NCI-H1694 treated with DMSO at 0.1 percent for 48 hours (cell line): ENCODE measurements at places on chromosomes 3 and 15.

DNA sequence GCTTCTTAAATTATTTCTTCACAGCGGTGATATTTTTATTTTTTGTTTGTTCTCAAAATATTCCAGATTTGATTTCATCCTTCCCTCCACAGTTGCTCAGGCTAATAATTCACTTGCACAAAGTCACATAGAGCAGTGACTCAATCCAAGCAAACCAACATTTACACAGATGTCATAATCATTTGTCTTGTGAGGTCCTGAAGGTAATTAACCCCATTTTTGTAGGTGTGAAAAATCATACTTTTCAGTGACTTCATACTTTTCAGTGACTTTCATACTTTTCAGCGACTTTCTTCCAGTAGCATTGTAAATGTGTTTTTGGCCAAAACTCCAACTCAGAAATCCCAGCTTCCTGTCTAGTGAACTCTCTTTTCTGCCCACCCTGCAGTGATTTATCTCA is 32.1 kb downstream of the CD200 start:
- DNase-seq = no peak

DNA sequence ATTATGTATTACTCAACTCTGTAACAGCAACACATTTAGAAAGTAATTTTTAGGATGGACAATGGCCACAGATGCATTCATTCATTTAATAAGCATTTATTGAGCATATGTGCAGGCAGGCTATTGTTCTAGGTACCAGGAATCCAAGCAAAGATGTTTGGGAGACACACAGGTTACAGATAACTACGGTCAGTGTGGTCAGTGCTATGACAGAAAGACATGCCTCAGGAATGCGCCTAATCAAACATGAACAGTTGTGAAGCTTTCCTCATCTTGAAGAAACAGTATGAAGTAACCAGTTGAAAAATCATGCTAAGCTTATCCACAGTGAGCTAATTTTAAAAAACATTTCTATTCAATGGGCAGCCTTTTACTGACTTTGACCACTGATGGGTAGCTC is 155.4 kb upstream of the CCDC54 start:
- no peak for DNase-seq

GRCh38 chr15:85976986-85977385 is 102.7 kb upstream of the AGBL1 start:
- DNase-seq = no peak

DNA sequence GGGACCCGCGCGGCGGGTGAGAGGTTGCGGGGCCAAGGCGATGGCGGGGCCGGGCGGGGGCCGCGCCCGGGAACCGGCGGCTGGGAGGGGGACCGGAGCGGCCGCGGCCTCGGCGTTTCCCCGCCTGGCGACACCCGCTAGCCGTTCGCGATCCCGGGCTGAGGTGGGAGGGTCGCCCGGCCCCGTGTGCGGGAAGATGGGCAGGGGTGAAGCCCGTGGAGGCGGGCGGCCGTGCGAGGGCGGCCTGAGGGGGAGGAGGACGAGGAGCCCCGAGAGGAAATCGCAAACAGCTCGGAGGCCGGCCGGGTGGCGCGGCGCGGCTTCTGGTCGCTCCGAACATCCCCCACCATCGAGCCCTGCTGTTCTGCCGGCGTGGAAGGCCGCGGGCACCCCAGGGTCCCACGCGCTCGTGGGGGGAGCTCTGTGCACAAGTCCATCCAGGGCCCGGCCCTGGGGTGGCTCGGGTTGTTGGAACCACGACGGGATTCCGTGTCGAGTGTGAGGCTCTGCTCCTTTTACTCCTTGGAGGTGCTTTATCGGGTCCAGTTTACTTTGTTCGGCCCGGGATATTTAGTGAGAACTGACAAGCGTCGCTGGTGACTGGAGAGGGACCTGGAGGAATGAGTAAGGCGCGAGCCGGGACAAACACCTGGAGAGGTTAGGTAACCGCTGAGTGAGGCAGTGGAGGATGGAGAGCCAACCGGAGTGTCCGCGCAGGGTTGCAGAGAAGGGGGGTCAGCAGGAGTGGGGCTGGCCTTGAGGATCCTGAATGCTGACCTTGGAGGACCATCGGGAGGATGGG is 728 bp downstream of the CRTC3 start:
- no peak for DNase-seq

DNA sequence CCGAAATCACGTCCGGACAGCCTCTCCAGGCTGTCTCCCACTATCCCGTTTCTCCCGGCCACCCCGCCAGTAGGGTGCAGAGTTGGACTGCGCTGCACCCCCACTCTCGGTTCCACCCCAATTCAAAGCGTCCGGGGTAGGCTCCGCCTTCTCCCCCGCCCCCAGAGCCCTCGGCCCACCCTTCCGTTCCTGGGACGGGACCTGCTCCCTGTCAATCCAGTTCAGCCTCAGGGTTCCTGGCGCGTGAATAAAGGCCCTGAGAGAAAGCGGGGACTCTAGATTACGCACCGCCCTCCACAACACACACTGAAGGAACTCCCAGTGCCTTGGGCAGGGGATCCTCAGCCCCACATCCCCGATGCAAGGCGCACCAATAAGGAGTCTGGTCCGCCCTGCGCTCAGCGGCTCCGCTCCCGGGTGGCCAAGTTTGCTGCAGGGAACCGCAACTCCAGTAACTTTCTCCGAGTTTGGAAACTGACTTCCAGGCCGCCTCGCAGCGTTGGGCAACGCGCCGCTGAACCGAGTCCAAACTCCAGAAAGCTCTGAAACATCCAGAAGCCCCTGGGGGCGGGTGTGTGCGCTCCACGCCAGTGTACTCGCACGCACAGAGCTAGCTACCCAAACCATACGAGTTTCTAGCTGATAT is 1.9 kb downstream of the ADAMTS9 start:
- DNase-seq = no peak

GRCh38 chr3:156664831-156665178 is 9.6 kb upstream of the TIPARP start:
- DNase-seq = no peak

GRCh38 chr15:63599401-63600000 is 2.3 kb downstream of the FBXL22 start:
- peak; percentile 29 for DNase-seq

- DNase-seq = no peak
These were observed 273.9 kb downstream of the ROBO2 start for GRCh38 chr3:77313843-77314242.

- no peak for DNase-seq
These were observed 73.1 kb upstream of the TSPAN3 start for GRCh38 chr15:77144026-77144425.

DNA sequence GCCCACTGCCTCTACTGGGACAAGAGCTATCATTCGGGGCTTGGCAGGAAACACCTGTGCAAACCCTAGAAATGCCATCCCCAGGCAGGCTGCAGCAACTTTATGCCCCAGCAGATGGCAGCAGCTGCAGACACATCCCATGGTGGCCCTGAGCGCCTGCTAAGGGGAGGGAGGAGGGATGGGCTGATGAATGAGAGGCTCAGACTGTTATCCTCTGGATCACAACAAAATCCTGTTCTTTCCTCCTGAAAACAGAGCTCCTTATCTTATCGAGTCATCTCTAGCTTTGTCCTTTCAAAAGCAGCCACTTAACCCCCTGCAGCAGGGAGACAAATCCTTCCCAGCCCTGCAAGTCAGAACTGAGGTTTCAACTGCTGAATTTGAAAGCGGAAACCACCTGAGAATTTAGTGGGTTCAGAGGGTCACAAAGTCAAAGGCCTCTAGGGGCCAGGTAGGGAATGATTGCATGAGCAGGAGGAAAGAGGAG is 90.6 kb upstream of the PROK2 start:
- peak; percentile 18 for DNase-seq

DNA sequence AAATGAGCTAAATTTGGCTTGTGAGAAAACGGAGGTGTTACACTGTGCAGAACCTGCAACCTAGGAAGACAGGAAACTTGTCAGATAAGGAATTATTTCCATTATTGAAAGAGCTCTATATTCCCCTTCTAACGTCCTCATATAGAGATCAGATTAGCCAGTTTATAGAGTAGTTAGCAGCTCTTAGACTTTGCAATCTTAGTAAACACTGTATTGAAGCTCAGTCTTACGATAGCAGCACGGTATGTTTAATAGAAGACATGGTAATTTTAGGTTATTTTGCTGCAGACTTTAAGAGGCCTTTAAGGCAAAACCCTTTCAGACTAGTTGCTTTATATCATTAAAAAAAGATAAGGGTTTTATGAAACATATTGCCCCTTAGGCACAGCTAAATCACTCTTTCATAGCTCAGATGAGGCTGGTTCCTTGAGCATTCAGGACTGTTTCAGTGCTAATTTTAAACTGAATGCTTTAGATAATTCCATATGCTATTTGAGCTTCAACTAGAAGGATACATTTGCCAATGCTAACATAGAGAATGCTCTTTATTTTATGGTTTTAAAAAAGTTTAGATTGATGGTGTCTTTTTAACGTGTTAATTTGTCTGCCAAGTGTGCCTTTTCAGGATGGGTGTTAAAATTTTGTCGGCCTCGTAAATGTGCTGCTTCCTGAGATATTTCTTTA is 234.3 kb downstream of the PYDC2 start:
- DNase-seq = no peak

- no peak for DNase-seq
These were observed 486.0 kb upstream of the CFAP20DC start for GRCh38 chr3:59535791-59536221.

- DNase-seq = no peak
These were observed 94.3 kb upstream of the C3orf80 start for GRCh38 chr3:160130950-160131349.

- DNase-seq = no peak
These were observed 1.8 kb upstream of the LAMB2 start for GRCh38 chr3:49134471-49135265.

DNA sequence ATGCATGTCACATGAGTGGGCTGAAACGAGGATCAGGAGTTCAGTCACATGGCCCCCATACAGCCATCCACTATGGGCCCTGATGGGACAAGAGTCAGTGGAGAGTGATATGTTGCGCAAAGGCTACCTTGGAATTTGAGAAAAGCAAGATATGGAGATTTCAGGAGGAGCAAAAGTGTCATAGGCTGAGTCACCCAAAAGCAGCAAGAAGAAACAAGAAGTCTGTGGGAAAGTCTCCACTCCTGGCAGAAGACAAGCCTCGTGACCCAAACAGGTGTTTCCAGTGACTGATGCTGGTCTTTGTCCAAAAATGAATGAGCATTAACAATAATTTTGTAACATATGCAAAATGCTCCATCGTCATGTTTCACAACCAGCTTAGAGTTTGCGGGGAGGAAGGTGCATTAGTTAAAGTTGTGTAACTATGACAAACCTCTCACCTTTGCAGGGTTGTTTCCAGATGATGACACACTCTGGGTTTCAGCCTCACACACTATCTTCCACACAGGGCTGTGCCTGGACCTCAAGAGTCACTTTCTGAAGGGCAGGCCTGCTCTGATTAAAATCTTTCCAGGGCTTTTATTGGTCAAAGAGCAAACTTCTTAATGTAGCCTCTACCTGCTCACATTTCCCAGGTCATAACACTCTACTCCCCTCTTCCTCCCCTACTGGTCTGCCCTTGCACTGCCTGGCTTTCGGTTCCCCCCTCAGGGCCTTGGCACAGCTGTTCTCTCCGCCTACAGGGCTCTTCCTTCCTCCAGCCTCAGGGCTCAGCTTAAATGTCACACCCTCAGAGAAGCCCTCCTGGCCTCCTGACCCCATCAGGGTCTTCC is 3.9 kb upstream of the DNASE1L3 start:
- DNase-seq = no peak

DNA sequence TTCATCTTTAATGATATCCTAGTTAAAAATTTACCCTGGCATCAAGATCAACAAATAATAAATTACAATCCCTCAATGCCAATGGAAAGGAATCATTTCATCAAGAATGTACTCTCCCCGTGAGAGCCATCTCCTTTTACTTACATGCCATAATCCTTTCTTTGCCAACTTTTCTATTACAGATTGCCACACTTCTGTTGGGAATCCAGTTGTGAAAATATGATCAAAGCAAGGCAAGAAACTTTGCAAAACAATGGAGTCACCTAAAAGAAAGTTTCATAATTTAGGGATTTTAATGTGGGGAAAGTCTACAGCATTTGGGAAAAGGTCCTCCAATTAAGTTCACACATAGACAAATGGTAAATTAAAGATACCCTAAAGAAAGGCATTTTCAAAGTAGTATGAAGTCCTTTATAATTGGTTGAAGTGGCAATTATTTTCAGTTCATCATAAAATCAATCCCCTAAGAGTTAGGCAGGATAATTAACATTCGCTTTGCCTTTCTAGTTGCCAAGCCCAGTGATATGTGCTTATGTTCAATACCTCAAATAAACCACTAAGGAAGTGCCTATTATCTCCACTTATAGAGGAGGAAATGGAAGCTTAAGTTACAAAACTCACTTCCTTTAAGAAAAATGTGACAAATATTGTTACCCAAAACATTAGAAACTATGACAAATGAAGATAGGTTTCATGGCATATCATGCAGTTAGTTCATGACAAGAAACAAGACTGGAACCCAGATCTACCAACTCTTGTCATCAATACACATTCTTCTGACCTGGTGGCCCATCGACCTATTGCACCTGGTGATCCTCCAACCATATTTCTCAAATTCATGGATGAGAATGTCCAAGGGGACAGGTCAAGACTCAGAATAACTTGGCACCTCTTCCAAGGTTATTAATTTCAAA is 49.1 kb downstream of the TRANK1 start:
- no peak for DNase-seq

DNA sequence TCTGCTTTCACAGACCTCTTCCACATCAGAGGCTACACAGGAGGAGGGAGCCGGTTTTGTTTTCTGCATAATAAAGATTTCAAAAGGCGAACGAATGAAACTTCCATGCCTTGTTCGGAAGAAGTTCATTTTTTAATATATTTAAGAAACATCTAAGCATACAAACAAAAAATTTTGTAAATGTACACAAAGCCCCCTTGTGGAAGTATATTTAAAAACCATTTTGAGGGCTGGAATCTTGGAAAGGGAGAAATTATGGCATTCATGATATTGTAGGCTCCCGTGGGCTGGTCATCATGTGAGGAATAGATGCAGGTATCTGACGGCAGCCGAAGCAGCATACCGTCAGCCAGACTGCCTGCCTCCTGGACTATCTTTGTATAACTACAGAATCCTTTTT is 90.4 kb downstream of the MECOM start:
- DNase-seq = no peak

- no peak for DNase-seq
These were observed 87.4 kb downstream of the FLNB start for GRCh38 chr3:58095603-58096138.

- DNase-seq = no peak
These were observed 63.9 kb downstream of the ETV5 start for GRCh38 chr3:186044968-186045367.

GRCh38 chr3:112372396-112372795 is 39.4 kb downstream of the CD200 start:
- DNase-seq = no peak

- DNase-seq = no peak
These were observed 8.3 kb downstream of the ANXA2 start for GRCh38 chr15:60389261-60390077.

DNA sequence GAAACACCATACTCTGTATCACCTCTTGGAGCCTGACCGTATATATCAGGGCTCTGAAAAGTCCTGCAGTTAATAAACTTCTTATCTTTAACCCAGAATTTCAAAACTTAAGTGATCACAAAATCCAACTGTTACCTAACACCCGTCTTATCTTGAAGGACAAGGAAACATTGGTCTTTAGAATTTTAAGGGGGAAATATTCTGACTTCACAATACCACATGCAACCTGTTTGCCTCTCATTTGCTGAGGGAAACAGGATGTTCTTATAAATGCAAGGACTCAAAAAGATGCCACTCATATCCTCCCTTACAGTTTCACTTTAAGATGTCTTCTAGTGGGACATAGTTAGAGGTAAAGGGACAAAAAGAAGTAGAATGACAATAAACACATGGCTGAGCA is 67.9 kb downstream of the CRTC3 start:
- no peak for DNase-seq

GRCh38 chr15:27408428-27408827 is 437.4 kb downstream of the GABRG3 start:
- no peak for DNase-seq
